ENCODE measurements at places on chromosomes 1 and 21.

DNA sequence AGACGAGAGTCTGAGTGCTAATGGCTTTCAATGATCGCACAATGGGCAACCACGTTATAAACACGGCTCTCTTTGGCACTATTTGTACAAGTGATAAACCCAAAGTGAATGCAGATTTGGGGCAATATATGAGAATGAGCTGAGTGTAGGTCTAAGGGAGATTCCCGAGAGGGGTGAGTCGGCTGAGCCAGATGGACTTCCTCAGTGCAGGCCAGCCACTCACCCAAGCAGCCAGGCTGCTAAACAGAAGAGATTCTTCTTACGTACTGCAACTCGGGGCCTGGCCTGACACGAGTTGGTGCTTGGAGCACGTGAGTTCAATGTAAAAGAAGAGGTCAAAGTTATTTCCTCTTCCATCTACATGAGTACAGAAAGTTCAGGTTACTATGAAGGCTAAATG lies 6.2 kb upstream of the MIXL1 start:
- DNase-seq: peak; percentile 10

- peak; percentile 87 for DNase-seq
Measured at GRCh38 chr1:17874710-17875109, 119.6 kb downstream of the ACTL8 start.

DNA sequence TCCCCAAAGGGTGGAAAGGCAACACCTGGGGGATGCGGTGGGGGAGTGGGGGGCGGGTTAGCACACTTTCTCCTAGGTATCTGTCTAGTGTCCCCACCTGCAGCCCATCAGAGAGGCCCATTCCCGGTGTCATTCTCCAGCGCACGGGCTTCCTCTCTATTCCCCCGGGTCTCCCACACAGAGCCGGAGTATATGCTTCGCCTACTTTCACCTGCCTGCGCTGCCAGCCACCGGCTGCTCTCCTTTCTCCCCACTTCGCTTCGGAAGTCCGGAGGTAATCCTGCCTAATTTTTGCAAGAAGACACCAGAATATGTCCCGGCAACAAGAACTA lies 852 bp downstream of the RGS7 start:
- DNase-seq: no peak

DNA sequence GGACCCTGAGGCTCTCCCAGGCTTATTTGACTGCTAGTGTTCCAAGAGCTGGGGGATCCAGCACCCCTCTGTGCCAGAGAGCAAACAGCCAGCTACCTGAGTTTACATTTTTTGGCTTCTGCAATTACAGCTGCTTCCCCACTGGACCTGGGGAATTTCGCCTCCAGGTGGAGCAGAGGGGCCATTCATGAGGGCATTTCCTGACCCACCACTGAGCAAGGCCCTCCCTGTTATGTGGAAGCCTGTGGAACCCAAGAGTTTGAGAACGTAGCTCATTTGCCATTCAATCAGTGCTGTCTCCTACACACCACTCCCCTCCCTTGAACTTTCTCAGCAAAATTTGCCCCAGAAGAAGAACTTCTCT lies 42.7 kb upstream of the TMEM51 start:
- no peak for DNase-seq

DNA sequence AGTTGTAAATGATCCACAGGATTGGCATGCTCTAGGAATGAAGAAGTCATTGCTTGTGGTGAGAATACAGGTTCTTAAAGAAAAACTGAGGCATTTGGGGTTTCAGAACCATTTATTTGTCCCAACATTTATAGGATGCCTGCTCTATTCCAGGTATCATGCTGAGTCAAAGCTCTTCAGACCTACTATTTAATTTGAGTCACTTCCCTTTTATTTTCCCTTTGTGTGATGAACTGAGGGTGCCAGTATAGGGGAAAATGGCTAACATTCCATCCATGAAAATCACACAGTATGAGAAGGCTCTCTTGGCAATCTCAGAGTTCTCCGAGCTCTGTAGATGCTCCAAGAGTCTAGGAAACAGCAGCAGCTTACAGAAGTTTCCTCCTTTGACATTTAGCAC lies 110.4 kb downstream of the RNF220 start:
- no peak for DNase-seq

- no peak for DNase-seq
Measured at GRCh38 chr1:23423415-23424292, 894 bp downstream of the TCEA3 start.

DNA sequence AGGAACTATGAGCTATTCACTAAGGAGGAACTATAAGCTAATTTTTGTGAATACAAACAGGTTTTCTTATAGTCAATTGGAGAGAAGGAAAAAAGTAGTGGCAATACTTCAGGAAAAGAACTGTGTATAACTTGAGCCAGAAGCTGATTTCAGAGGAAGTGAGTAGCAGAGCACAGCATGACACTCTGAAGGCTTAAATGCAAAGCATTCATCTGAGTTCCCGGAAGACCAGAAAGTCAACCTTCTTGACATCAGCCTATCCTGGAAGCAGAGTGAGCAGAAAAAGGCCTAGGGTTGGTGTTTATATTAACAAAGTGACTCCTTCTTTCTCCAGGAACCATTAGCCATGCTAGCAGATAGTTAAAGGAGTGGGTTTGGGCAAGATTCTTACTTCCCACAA lies 545.2 kb downstream of the MRPL39 start:
- DNase-seq: no peak

- no peak for DNase-seq
Measured at GRCh38 chr1:118275472-118276115, 90.6 kb upstream of the SPAG17 start.
